CD8-positive, alpha-beta T cell (primary cell): ENCODE measurements at places on chromosomes 2 and 18. TPM values are rescaled to one million over a fixed set of nuclear protein-coding genes. Genes with fewer than 3 reads are reported as not detected.

Gene IL36B
- total RNA-seq: not detected

DNA sequence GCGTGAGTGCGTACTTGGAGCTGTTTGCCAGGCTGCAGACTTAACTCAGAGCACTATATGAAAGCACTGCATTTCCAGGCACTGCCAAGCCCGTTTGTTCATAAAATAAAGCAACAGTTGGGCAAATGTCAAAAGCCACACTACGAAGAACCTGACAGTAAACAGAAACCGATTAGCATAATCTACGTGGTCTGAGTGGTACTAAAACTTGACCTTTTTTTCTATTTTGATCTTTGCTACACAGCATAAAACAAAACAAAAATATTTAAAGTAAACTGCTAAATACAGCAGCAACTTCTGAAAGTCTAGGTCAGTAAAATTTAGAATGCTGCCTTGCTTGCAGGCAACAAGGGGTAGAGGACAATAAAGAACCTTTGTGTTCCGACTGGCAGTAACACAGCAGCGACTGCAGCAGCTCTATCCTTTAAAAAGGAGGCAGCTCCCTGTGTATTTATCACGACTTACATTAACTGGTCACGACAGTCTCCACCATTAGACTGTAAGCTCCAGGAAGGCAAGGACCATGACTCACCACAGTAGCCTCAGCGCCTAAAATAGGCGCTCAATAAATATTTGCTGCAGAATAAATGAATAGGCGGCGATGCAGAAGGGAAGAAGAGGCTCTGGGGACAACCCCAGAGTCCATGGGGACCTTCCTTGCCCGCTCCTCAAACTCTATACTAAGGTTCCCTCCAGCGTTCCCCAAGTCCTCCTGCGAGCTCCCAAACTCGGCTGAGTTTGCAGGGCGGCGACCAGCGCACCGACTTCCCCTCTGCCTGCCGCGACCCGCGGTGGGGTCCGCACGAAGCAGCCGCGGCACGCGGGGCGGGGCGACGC lies 902 bp downstream of the SS18 start:
- no peak for DNase-seq

DNA sequence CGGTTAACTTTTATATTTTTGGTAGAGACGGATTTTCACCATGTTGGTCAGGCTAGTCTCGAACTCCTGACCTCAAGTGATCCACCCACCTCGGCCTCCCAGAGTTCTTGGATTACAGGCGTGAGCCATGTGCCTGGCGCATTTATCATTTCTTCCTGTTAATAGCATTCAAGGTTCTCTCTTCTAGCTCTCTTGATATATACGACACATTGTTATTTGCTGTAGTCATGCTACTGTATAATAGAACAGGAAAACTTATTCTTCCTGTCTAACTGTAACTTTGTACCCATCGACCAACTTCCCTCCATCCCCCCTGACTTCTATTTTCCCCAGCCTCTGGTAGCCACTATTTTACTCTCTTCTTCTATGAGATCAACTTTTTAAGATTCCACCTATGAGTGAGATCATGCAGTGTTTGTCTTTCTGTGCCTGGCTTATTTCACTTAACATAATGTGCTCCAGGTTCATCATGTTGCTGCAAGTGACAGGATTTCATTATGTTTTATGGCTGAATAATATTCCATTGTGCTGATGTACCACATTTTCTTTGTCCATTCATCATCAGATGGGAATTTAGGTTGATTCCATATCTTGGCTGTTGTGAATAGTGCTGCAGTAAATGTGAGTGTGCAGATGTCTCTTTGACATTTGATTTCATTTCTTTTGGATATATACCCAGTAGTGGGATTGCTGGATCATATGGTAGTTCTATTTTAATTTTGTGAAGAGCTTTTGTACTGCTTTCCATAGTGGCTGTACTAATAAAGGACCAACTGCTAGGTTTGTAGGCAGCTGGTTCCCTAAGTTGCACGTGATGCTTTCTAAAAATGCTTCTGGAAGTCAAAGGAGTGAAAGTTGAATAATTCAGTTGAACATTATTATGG lies 205.2 kb downstream of the PRKCE start:
- DNase-seq: no peak

GRCh38 chr2:53424902-53425301 lies 342.7 kb upstream of the CHAC2 start:
- no peak for DNase-seq

GRCh38 chr2:177289824-177290628 lies 25.5 kb upstream of the NFE2L2 start:
- DNase-seq: no peak

DNA sequence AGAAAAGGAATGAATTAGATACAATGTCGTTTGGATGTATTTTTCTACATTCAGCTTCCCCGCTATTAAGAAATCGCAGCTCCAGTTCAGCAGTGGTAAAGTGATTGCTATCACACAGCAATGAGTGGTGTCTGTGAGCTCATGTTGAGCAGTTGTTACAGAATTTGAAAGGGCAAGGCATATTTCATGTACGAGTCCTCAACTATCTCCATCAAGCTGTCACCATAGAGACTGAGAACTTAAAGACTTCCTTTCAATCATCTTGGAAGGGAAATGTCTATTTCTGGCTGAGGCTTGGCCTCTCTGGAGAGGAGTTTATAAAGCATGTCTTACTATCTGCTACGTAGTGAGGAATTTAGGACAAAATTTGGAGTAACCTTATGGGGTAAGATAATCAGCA lies 24.4 kb upstream of the FAM117B start:
- no peak for DNase-seq

GRCh38 chr2:172829229-172829628 lies 93.6 kb downstream of the RAPGEF4 start:
- DNase-seq: no peak

GRCh38 chr2:191296083-191297006 lies 51.1 kb downstream of the MYO1B start:
- DNase-seq: no peak

DNA sequence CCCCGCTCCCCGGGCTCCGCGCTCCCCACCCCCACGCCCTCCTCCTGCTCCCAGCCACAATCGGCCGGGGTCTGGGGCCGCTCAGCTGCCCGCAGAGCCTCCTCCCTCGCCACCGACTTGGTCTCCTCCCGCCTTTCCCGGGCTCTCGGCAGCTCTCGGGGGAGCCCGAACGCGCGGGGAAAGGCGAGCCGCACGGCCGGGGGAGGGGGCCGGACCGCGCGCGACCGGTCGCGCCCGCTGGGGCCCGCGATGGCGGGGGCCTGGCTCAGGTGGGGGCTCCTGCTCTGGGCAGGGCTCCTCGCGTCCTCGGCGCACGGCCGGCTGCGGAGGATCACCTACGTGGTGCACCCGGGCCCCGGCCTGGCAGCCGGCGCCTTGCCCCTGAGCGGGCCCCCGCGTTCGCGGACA lies 327 bp downstream of the LTBP1 start:
- DNase-seq: no peak

- DNase-seq: no peak
Measured at GRCh38 chr2:88212251-88212790, 42.2 kb downstream of the THNSL2 start.

DNA sequence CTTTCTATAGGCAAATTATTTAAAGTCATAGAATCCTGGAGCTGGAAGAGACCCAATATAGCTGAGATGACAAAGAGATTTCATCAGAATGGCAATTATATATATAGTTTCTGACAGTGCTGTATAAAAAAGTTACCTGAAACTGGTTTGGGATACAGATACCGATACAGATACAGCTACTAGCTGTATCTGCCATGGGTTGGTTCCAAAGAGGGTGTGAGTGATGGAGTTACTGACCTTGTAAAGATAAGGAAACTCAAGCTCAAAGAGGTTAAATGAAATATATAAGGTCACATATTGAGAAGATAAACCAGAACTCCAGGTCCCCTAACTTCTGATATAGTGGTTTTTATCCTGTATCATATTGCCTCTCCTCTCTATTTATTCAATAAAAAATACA lies 10.9 kb downstream of the PELI1 start:
- no peak for DNase-seq

DNA sequence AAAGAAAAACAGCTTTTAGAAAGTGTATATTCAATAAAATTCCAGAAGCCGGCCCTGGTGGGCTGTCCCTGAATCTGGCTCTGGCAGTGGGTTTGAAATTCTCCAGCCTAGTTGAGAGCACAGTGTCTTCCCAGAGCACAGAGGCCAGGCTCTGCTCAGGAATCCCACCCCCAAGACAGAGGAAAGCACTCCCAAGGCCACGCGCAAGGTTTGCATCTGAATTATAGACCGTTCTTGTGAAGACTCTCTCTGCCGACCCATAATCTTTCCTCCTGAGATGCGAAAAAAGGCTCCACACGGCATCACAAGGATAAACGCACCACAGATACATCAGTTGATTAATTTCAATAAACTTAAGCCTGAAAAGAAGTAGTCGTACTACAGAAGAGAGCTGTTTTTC lies 342.2 kb downstream of the CMPK2 start:
- no peak for DNase-seq

- DNase-seq: no peak
Measured at GRCh38 chr2:60553495-60554073, at the start of gene BCL11A. Gene BCL11A, minus strand, starts transcription at chr2:60553654. Its CDS starts 384 bp downstream, at chr2:60553270.

DNA sequence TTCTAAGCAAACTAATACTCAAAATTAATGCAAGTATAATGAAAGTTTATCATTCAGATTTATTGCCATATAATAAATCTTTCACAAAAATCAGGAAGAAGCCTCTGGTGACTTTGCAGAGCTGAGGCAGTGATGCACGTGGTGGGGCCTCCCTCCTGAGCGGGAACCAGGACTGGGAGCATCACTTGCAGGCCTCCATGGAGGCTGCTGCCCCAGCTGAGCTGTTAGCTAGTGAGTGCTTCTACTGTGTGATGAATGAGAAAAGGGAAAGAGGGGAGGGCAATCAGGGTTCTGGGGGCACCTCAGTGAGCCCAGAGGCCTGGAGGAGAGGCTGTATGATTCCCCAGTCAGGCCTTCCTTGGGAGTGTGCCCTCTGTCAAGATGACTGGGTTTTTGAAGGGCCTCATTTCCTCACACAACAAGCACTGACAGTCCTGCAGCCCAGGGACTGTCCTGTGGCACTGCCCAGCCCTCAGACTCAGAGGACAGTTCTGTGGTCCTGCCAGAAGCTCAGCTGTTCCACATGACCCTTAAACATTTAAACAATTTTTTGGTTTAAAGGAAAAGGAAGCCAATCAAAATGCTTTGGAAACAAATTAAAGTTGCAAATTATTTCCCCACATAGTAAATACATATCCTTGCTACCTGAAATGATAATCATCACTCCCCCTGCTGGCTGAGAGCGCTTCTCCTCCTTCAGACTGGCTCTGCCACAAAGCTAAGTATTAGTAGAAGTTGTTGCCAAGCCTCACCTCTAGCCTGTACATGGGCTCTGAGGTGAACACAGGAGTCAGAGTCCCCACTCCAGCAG lies 90.9 kb upstream of the SMAD7 start:
- peak; percentile 56 for DNase-seq

- DNase-seq: no peak
Measured at GRCh38 chr2:217937446-217937845, 65.3 kb downstream of the TNS1 start.

- DNase-seq: no peak
Measured at GRCh38 chr2:67516899-67517530, 119.9 kb downstream of the ETAA1 start.

DNA sequence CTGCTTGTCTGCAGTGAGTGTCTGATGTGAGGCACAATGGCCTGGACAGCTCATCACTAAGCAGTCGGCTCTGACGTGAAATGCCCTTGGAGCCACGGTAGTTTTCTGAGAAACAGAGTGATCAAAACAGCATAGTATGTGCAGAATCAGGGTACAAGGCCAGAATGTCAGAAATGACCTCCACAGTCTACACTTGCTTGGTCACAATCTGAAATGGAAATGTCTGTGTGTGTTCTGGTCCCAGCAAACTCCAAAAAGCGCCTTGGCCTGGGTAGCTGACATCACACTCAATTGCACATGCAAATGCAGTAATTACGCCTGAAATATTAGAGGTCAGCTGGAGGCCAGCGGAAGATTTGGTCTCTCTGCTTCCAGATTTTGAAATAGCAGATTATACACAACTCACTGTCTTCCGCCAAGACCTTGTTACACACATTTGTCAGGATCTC lies 95.4 kb downstream of the CTAGE1 start:
- no peak for DNase-seq

DNA sequence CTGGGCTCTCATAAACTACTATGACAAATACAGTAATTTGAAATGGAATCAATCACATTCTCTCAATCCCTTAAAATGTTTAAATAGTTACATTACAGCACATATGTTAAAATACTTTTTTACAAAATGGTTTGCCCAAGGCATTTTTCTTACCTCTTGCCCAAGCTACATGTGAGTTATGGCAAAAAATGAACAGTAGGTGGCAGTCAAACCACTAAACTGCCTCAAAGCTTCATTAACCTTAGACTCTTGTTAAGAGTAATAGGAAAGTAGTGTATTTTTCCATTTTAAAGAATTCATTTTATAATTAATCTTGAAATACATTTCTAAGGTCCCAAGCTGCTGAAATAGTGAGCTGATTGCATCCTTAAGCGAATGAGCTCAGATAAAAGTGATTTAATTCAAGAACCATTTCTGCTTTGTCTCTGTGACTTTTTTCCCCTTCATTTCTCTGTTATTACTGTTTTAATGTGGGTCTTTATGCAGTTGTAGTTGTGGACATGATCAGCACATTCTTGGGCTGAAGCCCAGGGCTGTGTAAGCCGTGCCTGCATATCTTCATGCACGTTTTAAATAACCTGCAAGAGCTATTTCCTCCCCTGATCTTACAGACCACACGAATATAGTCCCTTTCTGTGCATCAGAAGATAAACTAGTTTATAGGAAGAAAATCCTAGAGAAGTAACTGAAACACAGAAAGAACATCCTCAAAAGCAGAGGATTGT lies 311.8 kb downstream of the LNPK start:
- DNase-seq: no peak

DNA sequence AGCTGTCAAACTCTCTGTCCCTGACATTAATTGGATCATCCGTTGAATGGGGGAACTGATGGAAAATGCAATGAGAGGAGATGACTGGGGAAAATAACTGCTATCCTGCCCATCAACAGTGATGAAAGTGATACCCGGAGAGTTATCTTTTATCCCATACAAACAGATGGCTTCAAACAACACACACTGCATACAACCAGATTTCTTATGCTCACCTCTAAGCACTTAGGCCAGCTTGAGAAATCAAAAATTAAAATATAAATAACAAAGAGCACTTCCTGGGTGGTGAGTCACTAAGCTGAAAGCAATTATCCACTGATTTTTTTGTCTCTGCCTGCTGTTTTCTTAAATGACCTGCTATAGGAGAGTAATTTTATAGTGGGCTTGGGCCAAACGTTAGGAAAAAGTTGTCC lies 237.6 kb upstream of the RGPD4 start:
- DNase-seq: no peak
